Brain pericyte (primary cell): ENCODE measurements at places on chromosomes 5 and 9.

- no peak for DNase-seq
Measured at GRCh38 chr9:26210338-26210851, 532.2 kb upstream of the TUSC1 start.

DNA sequence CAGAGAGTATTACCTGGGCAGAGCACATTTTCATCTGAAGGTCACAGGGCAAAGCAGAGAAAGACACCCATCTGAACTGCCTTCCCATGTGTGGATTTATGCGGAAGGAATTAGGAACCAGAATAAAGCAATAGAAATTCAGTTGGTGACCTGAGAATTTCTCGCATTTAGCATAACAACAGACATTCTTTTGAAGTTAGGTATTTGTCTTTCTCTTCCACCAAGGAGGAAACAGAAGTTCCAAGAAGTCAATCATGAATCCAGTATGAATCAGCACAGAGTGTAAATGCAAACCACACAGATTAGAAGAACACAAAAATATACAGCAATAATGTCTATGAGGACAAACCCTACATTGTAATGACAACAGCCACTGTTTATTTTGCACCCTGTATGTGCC, 515.2 kb upstream of the BRINP1 start:
- DNase-seq: no peak

DNA sequence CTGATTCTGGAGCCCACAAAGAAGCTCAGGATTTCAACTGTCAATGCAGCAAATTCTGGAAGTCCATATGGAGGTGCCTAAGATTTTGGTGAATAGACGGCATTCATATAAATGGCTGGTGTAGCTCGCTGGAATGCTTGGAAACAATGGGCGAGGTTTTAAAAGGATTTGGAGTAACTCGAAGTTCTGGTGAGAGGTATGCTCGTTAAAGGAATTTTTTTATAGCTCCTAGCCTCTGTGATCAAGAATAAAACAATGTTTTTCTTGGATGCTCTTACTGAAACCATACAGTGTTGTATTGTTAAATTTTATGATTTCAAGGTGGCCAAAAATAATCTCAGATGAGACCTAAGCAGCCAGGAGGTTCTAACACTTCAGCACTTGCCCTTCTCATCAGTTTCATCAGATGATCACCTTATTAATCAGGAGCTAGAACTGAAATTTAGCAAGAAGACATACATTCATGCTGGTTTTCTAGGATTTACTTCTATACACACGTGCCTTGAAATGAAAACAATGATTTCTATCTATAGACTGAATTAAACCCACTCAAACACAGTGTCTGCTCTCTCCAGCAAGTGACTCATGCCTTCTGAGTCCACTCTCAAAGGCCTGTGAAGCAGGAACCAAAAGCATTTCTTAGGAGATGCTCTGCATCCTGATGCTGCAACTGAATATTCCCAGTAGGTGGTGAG, 79.2 kb downstream of the OTULIN start:
- no peak for DNase-seq

DNA sequence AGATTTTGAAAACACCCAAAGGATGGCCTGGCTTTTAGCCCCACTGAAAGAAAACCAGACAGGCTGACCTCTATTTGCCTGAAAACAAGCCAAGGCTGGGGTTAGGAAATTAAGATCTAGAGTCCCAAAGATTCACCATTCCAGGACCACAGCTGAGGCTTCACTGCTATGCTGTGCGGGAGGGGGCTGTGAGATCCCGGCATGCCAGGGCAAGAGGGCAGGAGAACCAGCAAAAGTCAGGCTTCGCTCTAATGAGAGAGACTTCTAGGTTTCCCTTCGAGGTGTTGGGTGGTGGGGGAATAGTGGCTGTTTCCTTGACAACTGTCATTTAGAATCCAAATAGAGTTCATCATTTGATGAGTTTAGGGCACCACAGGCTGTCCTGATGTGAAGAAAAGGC, 152.9 kb upstream of the NFIB start:
- DNase-seq: no peak

- DNase-seq: no peak
Measured at GRCh38 chr5:75052192-75053053, at the start of gene GCNT4. Gene GCNT4, minus strand, starts transcription at chr5:75052558. Its CDS starts 22,521 bp downstream, at chr5:75030037.

- no peak for DNase-seq
Measured at GRCh38 chr9:133423216-133423615, 1.0 kb downstream of the ADAMTS13 start.

GRCh38 chr5:119088438-119088837, 17.6 kb downstream of the DMXL1 start:
- peak; percentile 15 for DNase-seq

- DNase-seq: peak; percentile 80
Measured at GRCh38 chr9:89802781-89803355, 198.1 kb downstream of the GADD45G start.

DNA sequence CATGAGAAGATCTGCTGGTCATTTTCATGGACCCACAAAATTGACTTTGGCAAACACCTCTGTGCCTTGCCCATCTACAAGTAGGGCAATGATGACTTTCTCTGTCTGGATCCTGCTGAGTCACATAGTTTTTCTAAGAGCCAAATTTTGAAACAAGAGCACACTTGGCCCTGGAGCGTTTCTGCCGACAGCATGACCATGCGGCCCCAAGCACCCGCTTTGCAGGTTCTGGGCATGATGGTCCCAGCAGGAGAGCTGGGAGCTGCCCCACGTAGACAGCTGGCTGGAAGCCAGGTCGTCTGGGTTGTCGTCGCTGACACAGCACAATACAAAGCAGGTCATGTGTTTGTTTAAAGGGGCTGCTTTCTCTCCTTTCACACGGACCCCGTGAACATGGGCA, 159.8 kb downstream of the SYK start:
- DNase-seq: no peak

DNA sequence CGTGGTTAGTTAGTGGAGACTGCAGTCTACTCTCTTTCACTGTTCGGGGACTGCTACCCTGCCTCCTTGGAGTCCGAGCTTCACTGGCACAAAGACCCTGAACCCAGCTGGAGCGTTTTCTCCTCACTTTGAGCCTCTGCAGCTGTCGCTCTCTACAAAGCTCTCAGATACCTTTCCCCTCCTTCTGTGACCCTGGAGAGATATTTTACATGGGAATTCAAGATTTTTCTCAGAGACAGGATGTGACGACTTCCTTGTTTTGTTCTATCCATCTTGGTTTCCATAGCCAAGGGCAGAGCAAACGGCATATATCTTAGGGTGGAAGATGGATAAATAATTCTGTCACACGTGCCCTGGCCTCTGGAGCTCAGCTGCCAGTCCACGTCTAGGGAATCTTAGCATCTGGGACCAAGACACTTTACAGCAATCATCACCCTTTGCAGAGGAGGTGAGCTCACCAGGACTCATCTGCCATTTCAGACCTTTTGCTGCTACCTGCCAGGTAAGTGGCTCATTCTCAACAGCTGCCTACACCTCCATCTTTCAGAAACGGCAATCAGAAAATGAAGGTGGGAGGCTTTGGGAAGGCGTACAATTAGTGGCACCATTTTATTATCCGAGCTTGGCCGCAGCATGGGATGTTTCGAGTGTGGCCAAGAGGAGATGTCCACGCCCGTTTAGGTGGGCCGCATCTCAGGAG, at the start of gene BTNL9:
Gene BTNL9, plus strand, starts transcription at position 336 of the 700 bp plus-strand sequence. CDS start 5,224 bp downstream, outside the sequence.
- no peak for DNase-seq

GRCh38 chr5:115257981-115258380, 4.7 kb downstream of the PGGT1B start:
- DNase-seq: no peak

GRCh38 chr5:139105621-139106071, 92.5 kb downstream of the SIL1 start:
- no peak for DNase-seq

DNA sequence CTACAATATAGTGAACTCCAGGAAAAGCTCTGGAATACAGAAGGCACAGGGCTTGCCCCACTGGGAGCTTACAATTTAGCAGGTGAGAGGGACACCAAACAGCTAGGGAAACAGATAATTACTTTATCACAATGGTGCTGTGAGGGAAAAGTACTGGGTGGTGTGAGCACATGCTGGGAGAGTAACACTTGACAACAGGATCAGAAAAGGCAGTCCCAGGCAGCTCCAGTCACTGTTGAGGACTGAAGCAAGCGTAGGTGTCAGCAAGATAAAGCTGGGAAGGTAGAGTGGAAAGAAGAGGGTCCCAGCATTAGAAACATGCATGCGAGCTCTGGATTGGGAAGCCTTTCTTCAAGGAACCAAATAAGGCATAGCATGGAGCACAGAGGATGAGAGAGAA, 296.0 kb downstream of the ATPSCKMT start:
- DNase-seq: no peak

DNA sequence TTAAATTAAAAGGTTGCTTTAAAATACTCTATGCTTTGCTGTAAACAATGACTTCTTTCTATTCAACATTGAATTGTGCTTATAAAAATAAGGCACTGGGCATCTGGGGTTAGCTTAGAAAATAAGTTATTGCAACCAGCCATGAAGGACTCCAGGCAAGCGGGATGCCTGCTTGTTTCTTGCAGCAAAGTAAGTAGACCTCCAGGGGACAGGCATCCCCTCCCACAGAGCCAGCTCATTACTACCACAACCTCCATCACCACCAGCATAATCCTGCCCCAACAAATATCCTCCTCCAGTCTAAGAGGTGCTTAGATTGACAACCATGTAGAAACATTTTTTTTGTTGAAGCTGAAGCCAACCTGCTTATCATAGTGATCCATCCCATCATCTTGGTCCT, 190.4 kb downstream of the TARS1 start:
- DNase-seq: no peak

- DNase-seq: no peak
Measured at GRCh38 chr5:17178373-17178675, 39.1 kb upstream of the BASP1 start.

- peak; percentile 26 for DNase-seq
Measured at GRCh38 chr9:103819936-103820335, 274.2 kb upstream of the SMC2 start.

- DNase-seq: no peak
Measured at GRCh38 chr9:36881743-36882441, 152.2 kb downstream of the PAX5 start.

GRCh38 chr5:40384782-40385390, 294.8 kb upstream of the PTGER4 start:
- DNase-seq: no peak

- DNase-seq: no peak
Measured at GRCh38 chr5:50711280-50711679, 44.8 kb downstream of the PARP8 start.

DNA sequence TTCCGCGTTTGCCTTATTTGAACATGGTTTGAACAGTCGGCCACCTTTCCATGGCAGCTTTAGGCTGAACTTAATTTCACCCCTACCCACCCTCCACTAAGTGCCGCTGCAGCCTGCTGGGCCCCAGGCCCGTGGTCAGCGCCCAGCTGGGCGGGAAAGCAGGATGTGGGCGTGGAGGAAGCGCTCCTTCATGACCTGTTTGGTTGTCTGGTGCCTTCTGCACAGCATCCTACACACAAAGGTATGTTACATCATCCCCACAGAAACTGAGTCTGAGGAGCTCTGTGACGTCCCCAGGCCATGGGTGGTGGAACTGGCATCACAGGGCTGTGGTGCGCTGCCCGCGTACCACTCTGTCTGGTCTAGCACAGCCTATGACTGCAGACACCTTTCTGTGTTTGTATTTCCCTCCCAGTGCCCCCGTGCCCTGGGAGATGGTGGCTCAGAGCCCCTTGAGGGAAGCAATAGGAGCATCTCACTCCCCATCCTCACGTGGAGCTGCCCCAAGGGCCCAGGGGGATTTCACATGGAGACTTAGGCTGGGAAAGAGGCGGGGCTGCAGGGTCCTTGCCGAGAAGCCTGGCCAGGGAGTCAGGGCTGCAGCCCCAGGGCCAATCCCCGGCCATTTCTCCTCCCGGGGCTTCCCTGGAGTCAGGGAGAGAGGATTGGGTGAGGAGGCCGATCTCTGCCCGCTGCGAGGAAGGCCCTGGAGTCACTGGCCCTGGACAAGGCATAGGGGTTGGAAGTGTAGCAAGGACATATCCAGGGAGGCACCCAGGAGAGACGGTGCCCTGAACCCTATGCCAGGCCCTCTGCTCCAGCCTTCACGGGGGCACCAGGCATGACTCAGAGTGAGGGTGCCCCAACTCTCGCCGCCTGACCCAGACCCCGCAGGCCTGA, 37.5 kb upstream of the SUSD3 start:
- DNase-seq: peak; percentile 13

DNA sequence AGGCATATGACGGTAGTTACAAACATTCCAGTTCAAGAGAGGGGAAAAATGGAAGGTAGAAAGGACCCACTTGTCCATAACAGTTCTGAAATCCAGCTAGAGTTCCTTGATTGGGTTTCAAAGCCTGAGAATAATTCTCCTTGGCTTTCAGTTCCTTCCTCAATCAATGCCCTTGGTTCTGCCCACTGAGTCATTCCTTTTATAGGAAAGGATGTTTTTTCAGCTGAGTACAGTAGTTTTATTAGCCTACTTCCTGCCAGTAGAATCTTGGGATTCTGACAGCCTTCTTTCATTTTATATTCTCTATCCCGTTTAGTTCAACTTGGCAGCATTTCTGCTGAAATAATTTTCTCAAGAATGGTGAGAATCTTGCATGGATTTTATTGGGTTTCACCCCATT, 386.9 kb upstream of the SMC2 start:
- no peak for DNase-seq

DNA sequence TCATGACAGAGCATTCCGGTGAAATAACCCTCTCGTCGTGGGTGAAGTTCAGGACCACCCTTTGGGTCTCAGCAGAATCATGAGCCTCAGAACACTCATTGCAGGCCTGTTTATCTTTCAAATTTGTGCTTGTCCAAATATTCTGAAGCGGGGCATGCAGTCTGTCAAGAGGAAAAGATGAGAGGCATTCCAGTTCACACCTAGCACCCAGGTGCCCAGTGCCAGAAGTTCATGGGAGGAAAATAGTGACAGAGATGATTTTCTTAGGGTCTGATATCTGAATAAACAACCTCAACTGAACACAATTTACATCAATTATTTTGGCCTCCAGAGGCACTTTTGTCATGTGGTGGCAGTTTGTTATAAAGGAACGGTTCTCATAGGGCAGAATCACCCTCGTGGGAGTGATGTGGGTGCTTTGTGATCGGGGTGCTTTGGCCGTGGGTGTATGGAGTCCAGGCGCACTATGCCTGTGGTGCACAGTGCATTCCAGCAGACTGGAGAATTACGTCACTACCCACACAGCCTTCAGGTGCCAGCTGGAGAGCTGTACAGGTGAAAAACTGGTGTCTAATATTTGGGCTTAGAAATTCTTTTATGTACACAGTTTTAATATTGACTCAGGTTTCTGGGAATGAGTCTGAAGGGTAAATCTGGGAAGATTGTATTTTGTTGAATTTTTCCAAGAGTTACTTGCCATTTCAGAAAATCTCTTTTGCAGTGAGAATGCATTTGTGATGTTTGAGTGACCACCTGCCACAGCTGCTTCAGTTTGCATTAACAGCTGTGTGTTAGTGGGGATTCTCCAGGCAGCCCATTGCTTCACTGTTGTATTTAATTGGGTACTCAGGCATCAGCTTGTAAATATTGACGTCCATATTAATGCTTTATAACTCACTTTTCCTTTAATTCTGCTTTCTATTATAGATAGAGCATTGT, 289.3 kb downstream of the FANCC start:
- DNase-seq: no peak
